ENCODE measurements at places on chromosomes 2 and 18. TPM values are rescaled to one million over a fixed set of nuclear protein-coding genes. Genes with fewer than 3 reads are reported as not detected.

GRCh38 chr2:34892766-34893165 is 1293.7 kb upstream of the FAM98A start:
- DNase-seq = no peak

DNA sequence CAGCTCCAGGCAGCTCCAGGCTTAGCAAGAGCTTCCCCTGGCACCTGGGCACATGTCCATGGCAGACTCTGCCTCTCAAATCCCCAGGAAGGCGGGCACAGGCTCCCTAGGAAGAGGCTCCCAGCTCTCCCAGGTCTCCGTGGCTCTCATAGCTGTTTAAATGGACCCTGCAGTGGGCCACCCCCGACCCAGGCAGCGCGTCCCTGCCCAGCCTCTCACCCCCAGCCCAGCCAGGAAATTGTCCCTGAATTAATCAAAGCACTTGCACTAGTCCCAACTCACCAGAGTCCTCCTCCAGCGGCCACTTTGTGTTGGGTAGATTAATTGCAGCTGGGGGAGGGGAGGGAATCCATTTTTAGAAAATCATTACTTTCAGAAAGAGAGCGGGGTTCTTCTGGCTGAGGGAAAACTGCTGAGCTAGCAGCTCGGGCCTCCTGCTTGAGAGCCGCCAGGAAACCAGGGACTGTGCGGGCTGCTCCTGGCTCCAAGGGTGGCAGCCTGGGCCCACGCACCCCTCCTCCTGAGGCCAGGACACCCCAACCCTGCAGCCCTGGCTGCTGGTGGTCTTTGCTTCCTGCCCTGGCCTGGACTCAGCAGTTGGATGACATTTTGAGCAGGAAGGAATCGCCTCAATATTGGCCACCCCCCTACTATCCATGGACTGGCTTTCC is 36.0 kb downstream of the SMAD7 start:
- no peak for DNase-seq

- no peak for DNase-seq
These were observed 30.3 kb downstream of the TNP1 start for GRCh38 chr2:216829533-216829932.

DNA sequence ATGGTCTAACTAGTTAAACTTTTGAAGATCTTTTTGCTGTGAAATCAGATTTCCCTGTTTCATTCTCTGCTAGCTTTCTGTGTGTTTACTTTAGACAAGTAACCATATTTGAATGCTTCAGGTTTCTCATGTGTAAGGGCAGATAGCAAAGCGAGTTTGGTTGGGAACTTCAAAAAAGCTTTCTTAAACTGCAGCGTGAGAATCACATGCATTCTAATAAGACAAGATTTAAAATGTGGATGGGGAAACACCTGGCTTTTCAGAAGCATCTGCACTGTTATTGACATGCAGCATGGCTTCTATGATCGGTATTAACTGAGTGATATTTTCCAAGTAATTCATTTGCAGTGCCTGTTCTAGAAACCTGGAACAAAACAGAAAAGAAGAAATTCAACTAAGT is 119.3 kb downstream of the ABCA12 start:
- no peak for DNase-seq

DNA sequence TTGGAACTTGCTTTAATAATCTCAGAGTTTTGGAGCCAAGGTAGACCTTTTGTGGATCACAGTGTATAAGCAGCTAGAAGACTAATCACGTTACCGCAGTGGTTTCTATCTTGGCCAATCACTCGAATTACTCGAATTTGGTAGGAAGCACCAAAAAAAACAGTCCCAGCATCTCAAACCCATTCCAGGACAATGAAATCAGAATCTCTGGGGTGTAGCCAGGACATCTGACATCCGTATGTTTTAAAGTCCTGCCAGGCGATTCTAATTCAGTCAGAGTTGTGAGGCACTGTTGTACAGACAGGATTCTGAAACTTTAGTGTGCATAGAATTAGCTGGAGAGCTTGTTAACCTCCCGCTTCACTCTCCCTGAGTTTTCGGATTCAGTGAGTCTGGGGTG is 30.8 kb downstream of the GRHL1 start:
- DNase-seq = no peak

GRCh38 chr2:241659150-241659739 is 21.8 kb downstream of the ATG4B start:
- DNase-seq = peak; percentile 61

GRCh38 chr2:196331143-196331542 is 159.8 kb upstream of the STK17B start:
- no peak for DNase-seq

GRCh38 chr2:138703242-138703641 is 76.9 kb downstream of the NXPH2 start:
- no peak for DNase-seq

- no peak for DNase-seq
These were observed 62.8 kb downstream of the EMILIN2 start for GRCh38 chr18:2909431-2910140.

- no peak for DNase-seq
These were observed 204.6 kb downstream of the TRIB2 start for GRCh38 chr2:12921321-12921720.

GRCh38 chr2:1605102-1606045 is 138.9 kb downstream of the PXDN start:
- peak; percentile 68 for DNase-seq

DNA sequence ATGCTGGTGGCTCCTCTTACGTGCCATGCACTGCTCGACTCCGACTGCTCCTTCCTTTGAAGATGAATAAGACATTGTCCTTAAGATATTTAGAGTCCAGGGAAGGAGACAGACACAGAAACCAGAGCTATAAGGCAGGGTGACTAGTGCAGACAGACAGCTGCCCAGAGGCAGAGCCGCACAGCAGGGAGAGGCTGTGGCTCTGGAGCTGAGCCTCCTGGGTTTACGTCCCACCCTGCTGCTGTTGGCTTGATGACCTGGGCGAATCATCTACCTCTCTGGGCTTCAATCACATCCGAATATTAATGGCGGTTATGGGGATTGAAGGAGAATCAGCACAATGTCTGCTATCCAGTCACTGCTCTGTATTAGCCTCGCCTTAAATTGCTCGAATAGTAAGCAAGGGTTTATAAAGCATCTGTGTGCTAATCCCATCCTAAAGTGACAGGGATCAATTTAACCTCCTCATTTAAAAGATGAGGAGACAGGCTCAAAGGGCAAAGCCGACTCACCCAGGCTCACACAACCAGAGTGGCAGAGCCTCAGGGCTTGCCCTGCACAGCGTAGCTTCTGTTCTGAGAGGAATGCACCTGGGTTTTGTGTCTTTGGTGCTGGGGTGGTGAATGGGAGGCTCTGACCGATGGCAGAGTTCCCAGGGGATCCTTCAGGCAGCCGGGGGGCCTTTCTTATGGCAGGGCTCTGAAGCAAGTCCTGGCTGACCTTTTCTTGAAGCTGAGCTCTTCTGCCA is 284.1 kb downstream of the MYCN start:
- DNase-seq = no peak

- DNase-seq = no peak
These were observed 42.0 kb upstream of the LTBP1 start for GRCh38 chr2:32904751-32905150.

DNA sequence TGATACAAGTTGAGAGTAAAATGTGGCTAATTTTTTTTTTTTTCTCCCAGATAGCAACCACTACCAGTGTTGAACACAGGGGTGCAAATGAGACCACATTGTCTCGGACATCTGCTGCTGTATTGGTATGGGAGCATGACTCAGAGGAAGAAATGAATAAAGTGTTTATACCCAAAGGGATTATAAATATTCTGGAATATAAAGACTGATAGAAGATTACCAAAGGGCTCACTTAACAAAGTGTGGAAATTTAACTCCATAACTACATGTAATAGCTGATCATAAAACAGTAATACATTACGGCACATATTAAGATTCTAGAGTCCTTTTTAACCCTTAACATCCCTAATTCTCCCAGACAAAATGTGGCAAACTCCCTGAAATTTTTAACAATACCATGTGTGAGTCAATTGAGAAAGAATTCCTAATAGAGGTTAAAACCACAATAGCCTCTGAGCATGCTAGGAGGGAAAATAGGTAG is 1023.0 kb upstream of the ACVR2A start:
- no peak for DNase-seq

DNA sequence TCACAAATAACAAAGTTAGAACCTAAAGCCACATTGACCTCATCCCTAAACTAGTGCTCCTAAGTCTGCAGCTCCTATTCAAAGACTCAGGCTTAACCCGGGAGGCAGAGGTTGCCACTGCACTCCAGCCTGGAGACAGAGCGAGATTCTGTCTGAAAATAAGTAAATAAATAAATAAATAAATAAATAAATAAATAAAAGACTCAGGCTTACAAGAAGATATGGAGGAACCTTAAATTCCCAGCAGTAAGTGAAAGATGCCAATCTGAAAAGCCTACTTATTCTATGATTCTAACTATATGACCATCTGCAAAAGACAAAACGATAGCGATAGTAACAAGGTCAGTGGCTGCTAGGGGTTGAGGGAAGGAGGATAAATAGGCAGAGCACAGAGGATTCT is 101.7 kb downstream of the DDX1 start:
- no peak for DNase-seq

DNA sequence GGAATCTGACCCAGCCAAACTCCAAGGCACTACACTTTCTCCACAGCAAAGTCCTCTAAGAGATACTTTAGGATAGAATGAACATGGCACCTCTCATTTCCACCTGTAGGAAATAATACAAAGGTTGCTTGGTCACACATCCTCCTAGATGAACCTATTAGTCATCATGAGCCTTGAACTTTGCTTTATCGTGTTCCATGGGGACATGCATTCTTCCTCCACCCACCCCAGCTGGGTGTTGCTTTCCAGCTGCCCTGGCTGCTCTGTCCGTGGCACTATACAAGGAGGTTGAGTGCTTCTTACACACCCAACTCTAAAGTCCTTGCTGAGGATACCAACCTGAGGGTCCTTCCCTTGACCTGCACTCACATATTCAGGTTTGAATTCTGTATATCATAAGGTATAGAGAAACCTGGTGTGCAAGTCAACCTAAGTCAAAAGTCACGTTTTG is 52.7 kb downstream of the SPRED2 start:
- DNase-seq = no peak

- no peak for DNase-seq
These were observed 47.7 kb upstream of the RNU4ATAC start for GRCh38 chr2:121483021-121483420.

GRCh38 chr2:7430421-7430868 is 513.2 kb downstream of the RNF144A start:
- no peak for DNase-seq

Gene SPATA3
- not detected for total RNA-seq

Gene POTEJ
- not detected for total RNA-seq

Gene CD302
- total RNA-seq = 2.5 TPM

Gene DQX1
- 1.3 TPM for total RNA-seq

Gene HAAO
- 8.4 TPM for total RNA-seq

Gene CYP27A1
- total RNA-seq = 9.3 TPM

Gene NRP2
- 19.9 TPM for total RNA-seq

Gene CYTIP
- total RNA-seq = 0.89 TPM

Gene DSG1
- total RNA-seq = not detected

Gene SULT1C4
- total RNA-seq = 4.9 TPM

Gene HDHD2
- total RNA-seq = 57.6 TPM

Gene NHEJ1
- 18.4 TPM for total RNA-seq

Gene WDR12
- 146 TPM for total RNA-seq

Gene RPRM
- 28.1 TPM for total RNA-seq

Gene MGAT5
- 47.7 TPM for total RNA-seq

Gene FZD7
- 153 TPM for total RNA-seq

Gene CYS1
- total RNA-seq = 1.2 TPM

Gene ARHGAP15
- total RNA-seq = 0.28 TPM

Gene ANKRD62
- total RNA-seq = not detected

Data from WTC11 (cell line).